ENCODE measurements at places on chromosomes 12 and 14.

GRCh38 chr14:61511558-61511948, 183.8 kb upstream of the HIF1A start:
- peak; percentile 53 for DNase-seq

DNA sequence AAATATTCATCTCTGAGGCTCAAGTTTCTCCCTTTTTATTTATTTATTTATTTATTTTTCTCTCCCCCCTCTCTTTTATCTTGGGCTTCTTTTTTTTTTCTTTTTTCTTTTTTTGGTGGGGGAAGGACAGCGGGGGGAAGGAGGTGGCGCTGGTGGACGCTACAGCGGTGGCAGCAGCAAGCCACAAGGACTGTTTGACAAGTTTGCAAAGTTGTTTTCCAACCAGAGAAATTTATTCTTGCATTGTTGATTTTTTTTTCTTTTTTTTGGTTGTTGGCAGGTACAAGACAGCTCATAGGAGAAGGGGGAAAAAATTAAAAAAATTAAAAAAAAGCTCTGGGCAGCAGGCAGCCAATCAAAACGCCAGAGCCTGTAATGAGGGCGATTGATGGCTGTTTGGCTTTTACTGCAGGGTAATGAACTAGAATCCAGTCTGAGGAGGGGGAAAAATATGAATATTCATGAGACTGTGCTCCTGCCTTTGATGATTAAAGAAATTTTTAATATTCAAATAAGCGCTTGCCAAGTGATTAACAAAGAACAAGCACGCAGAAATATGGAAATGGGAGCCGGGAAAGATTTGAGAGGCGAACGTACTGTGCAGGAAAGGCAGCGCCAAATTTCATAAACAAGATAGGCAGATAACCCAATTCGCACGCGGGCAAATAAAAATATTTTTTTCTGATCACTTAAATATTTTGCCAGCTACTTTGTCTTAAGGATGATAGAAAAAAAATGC, 36.2 kb downstream of the BCL11B start:
- DNase-seq: peak; percentile 49

GRCh38 chr14:56868660-56869059, 58.4 kb upstream of the OTX2 start:
- DNase-seq: no peak

DNA sequence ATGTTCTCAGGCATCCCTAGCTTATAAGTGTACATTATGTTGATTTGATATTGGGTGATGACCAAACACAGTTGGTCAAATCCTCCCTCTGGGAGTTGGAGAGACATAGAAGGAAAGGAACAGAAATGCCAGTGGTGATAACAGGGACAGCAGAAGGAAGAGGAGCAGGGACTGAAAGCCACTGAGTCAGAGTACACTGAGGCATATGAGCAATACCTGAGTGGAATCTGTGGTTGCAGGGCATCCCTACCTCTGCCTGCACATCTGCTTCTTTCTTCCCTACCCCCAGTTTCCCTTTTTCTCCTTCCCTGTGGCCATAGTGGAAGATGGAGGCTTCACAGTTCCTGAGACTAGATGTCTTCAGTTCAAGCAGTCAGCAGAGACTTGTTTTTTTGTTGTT, 44.9 kb downstream of the BICD1 start:
- DNase-seq: no peak

DNA sequence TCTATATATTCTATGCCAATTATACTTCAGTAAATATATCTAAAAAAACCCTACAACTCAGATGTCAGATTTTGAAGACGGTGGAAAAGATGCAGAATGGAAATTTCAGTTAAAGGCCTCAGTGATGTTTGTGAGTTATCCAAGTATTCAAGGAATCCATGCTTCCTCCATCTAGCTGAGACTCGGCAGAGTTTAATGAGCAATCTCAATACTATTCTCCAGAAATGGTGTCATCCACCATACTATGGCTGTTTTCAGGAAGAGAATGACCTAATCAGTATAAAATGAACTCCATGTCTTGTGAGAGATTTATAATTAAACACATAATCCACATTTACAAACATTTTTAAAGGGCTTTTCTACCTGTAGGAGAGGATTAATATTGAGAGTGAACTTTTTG, 66.0 kb downstream of the KLHL28 start:
- DNase-seq: no peak

- DNase-seq: no peak
Observed at GRCh38 chr14:102849526-102850379, 72.5 kb downstream of the TRAF3 start.

- DNase-seq: no peak
Observed at GRCh38 chr12:107574691-107575090, 110.9 kb upstream of the PWP1 start.

- no peak for DNase-seq
Observed at GRCh38 chr12:6647083-6647604, at the start of gene ACRBP. Gene ACRBP (minus strand): TSS chr12:6647432. CDS start chr12:6647366, 66 bp downstream.

DNA sequence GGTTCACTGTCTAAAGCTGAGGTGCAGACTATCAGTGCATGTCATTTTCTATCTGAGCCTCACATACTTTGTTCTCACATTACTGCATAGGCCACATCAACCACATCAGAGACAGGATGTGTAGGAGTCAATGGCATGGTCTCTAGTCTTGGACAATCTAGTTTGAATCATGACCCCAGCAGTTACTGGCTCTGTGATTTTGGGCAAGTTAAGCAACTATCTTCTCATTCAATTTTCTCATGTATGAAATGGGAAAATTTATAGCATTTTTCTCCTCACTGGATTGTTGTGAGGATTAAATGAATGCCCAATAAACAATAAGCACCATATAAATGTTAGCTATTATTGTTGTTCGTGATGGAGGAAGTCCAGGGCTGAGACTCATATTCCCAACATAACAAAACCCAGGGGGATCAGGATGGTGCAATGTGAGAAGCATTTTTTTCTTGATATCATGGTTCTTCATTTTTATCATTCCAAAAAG, 432.6 kb downstream of the LRIG3 start:
- no peak for DNase-seq

DNA sequence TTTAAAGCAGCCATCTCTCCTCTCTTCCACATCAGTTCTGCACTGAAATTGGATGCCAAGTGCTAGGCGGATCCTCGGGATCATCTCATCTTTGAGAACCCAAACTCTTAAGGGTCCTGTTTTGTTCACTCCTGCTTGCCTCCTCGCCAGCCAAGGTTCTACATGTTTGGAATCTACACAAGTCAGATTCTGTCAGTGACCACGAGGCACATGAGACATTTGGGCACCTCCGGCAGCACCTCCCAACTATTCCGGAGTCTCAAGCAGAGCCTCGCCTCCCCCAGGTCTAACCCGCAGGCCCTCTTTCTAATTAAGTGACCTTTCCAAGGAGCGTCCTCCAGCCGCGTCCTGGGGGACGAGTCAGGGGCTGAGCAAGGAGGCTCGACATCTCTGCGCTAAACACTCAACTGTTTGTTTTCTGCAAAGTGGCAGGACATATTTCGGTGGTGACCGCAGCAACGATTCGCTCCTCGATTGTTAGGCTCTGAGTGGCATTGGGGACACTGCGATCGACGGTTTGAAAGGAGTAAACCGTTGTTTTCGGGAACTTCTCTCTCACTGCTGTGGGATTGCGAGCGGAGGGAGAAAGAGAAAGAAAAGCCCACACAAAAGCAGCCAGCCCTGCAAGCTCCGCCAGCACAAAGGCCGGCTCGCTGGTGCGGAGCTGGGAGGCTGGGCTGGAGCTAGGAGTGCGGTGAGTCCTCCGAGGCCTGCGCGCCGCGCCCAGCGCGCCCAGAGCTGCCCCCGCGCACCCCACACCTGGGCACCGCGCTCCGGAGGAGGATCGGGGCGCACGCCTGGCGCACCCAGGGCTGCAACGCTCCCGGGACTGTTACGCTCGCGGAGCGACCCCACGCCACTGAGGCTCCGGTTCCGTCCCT, 640 bp downstream of the ARMH4 start:
- DNase-seq: no peak

- no peak for DNase-seq
Observed at GRCh38 chr12:4825011-4825858, 84.5 kb upstream of the KCNA1 start.

DNA sequence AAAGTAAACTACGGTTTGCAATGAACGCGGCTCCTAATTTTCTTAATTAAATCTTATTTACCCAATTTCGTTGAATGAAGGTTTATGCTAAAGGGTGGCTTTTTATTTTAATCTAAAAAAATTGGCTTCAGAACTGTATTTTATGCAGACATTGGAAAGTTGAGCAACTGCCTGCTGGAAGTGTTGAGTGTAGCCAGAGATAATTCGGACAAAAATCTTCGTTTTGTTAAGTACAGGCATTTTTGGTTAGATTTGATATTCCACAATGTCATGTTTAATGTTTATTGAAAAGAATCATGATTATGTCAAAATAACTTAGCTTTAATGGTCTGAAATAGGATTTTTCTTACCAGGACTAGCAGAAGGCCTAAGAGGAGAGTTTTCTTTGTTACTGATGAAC, 875 bp downstream of the IRAK3 start:
- no peak for DNase-seq

- peak; percentile 81 for DNase-seq
Observed at GRCh38 chr12:68175557-68176061, 16.1 kb upstream of the IFNG start.

- DNase-seq: no peak
Observed at GRCh38 chr12:41439801-41440200, 251.7 kb downstream of the PDZRN4 start.

DNA sequence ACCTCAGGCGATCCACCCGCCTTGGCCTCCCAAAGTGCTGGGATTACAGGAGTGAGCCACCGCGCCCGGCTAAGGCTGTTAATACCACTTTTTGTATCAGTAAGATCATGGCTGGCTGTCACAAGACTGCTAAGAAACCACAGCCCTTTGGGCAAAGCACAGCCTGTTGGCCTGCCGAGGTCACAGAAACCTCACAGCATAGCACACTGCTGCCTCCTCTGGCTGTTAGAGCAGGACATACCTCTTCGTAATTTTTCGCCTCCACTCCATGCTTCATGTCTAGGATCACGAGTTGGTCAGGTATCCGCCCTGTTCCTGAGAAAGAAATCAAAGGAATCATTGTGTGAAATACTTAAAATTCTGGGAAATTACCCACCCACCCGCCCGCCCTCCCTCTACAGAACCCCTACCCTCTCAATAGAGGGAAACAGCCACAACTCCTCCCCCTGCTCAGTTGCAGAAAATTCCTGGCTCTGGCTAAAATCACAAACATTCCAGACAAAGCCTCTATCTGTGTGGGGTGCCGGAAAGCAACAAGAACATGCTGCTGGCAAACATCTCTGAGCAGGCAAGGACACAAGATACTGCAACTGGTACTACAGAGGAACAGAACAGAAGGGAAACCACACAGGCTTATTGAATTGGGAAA, 20.7 kb upstream of the NEK9 start:
- DNase-seq: no peak

- DNase-seq: no peak
Observed at GRCh38 chr14:98819132-98819866, 452.7 kb downstream of the BCL11B start.

DNA sequence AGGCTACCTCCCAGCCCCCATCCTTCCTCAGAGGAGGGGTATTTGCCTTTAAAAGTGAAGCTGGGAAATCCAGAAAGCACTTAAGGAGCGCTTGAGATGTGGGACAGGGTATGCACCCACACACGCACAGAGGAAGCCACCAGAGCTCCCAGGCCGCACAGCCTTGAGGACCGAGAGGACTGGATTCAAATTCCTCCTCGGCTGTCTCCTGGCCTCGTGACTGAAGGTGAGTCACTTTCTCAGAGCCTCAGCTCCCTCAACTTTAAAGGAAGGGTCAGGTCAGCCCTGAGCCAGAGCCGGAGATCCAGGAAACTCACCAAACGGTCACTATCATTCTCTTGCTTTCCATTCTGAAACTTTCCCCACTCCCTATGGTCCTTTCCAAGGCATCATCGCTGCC, 37.6 kb downstream of the BCL11B start:
- DNase-seq: no peak

- DNase-seq: peak; percentile 11
Observed at GRCh38 chr12:3202734-3203446, 125.7 kb downstream of the TSPAN9 start.

- DNase-seq: no peak
Observed at GRCh38 chr12:51844854-51845253, 3.7 kb downstream of the FIGNL2 start.

GRCh38 chr12:131808744-131809371, 19.3 kb upstream of the MMP17 start:
- no peak for DNase-seq
